ENCODE measurements at places on chromosomes 1 and 21. TPM values are rescaled to one million over a fixed set of nuclear protein-coding genes. Genes with fewer than 3 reads are reported as not detected.

GRCh38 chr21:42652527-42653230, 742 bp upstream of the PDE9A start:
- peak overlapping the region; percentile 91 for H3K4me3 ChIP-seq
- H3K36me3 ChIP-seq = no peaks in the 10 kb centered on the region
- H3K4me1 ChIP-seq = peaks cover 28% of the 10 kb centered on the region
- no peak for DNase-seq
- peak overlapping the region; percentile 91 for H3K27ac ChIP-seq

- H3K27me3 ChIP-seq = no peaks in the 10 kb centered on the region
- H3K36me3 ChIP-seq = peaks cover 9% of the 10 kb centered on the region
- no peak for DNase-seq
- peaks cover 11% of the 10 kb centered on the region for H3K4me1 ChIP-seq
- no peak overlapping the region for H3K4me3 ChIP-seq
- no peak overlapping the region for H3K27ac ChIP-seq
These were observed 11.8 kb downstream of the ACOT11 start for GRCh38 chr1:54559771-54560231.

DNA sequence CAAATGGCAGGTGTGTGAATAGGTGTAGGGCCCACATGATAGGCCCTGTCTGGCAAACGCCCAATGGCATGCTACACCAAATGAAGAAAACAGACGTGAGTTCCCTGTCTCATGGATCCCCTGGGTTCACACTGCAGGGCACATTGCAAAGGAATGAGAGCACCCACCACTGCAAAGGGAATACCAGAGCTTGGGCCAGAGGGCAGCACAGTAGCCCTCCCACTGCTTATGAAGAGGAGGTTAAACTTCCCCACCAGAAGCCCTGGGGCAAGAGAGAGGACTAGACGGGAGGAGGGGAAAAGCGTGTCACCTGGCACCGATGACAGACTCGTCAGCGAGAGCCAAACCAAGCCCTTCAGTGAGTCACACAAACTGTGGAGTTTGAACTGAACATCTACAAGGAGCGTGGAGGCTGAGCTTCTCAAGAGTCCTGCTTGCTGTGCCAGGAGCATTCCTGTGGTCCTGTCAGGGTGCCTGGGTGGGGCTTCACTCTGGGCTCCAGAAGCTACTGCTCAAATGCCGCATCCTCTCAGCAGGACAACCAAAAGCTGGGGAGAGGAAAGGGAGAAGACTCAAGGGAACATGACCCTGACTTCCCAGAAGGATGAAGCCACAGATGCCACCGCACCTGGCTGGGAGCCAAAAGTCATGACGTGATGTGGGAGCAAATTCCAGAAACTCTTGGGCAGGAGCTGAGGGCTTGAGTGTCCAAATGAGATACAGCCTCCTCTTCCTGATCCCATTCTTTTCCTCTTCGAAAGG, 61.1 kb downstream of the TOMM20 start:
- no peak overlapping the region for H3K4me3 ChIP-seq
- no peak for DNase-seq
- peak overlapping the region; percentile 39 for H3K27ac ChIP-seq
- H3K4me1 ChIP-seq = peaks cover 23% of the 10 kb centered on the region
- no peaks in the 10 kb centered on the region for H3K36me3 ChIP-seq

DNA sequence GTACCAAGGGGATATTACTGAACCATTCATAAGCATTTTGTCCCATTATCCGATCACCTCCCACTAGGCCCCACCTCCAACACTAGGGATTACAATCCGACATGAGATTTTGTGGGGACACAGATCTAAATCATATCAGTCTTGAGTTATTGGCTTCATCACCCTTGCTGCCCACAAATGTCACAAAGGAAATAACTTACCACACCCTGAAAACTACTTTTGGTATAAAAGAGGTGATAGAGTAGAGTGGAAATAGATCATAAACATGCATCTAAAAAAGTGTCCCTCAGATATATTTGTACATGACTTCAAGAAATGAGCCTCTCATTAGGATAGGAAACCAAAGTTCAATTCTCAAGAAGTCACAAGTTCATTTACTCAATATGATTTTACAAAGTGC, 22.6 kb upstream of the FCRL3 start:
- H3K27ac ChIP-seq = no peak overlapping the region
- H3K27me3 ChIP-seq = peaks cover 4% of the 10 kb centered on the region
- DNase-seq = no peak
- H3K4me3 ChIP-seq = no peak overlapping the region

- H3K27ac ChIP-seq = no peak overlapping the region
- no peak for DNase-seq
- peaks cover 28% of the 10 kb centered on the region for H3K36me3 ChIP-seq
- H3K27me3 ChIP-seq = no peaks in the 10 kb centered on the region
- no peak overlapping the region for H3K4me3 ChIP-seq
These were observed 25.5 kb downstream of the ODF2L start for GRCh38 chr1:86370601-86371022.

DNA sequence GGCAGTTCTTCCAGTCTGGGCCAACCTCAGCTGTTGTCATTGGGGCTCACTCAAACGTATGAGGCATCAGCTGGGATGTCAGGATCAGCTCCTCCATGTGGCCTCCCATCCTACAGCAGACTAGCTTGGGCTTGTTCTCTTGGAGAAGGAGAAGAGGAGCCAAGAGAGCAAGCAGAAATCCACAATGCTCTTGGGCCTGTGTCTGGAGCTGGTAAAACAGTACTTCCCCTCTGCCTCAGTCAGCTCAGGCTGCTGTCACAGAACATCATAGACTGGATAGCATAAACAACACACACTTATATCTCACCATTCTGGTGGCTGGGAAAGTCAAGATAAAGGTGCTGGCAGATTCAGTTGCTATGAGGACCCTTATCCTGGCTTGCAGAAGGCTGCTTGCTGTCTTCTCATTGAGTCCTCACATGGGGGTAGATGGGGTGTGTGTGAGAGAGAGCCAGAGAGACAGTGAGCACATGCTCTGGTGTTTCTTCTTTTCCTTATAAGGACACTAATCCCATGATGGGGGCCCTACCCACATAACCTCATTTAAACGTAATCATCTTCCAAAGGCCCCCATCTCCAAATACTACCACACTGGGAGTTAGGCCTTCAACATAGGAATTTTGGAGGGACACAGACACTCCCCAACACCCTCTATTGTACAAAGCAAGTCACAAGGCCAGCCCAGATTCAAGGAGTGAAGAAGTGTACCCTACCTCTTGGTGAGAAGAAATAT, 16.3 kb upstream of the DNAJC6 start:
- H3K27ac ChIP-seq = no peak overlapping the region
- peaks cover 6% of the 10 kb centered on the region for H3K4me1 ChIP-seq
- no peaks in the 10 kb centered on the region for H3K36me3 ChIP-seq

- no peak overlapping the region for H3K4me3 ChIP-seq
- no peaks in the 10 kb centered on the region for H3K27me3 ChIP-seq
- H3K36me3 ChIP-seq = no peaks in the 10 kb centered on the region
- no peak for DNase-seq
These were observed 12.2 kb downstream of the MORN1 start for GRCh38 chr1:2378956-2379732.

DNA sequence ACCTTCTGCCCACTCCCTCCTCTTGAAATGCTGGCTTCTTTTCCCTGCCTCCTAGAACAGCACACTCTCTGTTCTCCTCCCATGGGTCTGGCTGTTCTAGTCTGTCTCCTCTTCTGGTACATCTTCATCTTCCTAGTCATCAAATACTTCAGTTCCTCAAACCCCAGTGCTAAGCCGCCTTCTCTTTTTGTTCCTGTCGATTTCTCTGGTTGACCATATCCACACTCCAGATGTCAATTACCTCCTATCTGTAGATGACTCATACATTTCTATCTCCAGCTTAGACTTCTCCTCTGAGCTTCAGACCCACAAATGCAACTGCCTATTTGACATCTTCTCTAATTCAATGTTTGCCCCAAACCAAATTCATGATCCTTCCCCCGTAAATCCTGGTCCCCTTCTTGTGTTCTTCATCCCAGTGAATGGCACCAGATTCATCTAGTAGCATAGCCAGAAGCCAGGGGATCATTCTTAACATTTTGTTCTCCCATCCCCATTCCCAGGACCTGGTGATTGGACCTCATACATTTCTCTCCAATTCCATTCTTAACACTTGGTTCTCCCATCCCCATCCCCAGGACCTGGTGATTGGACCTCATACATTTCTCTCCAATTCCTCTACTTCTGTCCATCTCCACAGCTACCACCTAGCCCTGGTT, 35.9 kb downstream of the USP24 start:
- H3K4me3 ChIP-seq = no peak overlapping the region
- peaks cover 34% of the 10 kb centered on the region for H3K36me3 ChIP-seq
- H3K27me3 ChIP-seq = no peaks in the 10 kb centered on the region
- DNase-seq = no peak

DNA sequence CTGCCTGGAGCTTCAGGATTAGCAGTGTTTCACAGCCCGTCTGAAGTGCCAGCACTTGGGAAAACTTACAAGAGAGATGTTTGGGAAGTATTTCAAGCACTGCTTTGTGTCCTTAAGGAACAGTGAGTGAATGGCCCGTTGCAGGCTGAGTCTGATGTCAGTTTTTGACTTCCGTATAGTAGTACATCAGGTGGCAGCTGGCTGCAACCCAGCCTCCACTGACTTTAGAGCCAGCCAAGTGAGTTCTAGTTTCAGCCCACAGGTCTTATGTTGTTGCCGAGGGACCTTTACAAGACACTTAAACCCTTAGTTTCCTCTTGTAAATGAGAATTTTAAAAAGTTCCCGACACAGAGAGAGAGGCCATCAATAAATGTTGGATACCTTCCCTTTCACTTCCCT, 35.0 kb downstream of the UCK2 start:
- peaks cover 6% of the 10 kb centered on the region for H3K36me3 ChIP-seq
- no peak overlapping the region for H3K4me3 ChIP-seq
- DNase-seq = no peak
- peaks cover 9% of the 10 kb centered on the region for H3K4me1 ChIP-seq

DNA sequence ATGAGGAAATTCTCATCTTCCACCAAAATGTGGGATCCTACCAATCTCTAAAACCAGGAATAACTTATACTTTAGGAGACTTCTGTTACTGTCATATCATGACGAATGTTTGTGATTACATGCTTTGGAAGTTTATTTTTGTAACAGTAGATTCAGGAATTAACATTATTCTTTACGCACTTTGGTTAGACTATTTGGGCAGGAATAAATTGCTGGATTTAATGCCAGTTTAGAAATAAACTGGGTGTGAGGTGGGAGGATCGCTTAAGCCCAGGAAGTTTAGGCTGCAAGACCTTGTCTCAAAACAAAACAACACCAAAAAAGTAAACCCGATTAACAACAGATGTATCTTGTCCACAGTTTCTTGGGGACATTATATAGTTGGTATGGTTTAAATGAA, 52.1 kb downstream of the MIGA1 start:
- no peaks in the 10 kb centered on the region for H3K27me3 ChIP-seq
- H3K4me3 ChIP-seq = no peak overlapping the region
- H3K4me1 ChIP-seq = peaks cover 36% of the 10 kb centered on the region
- no peaks in the 10 kb centered on the region for H3K36me3 ChIP-seq

DNA sequence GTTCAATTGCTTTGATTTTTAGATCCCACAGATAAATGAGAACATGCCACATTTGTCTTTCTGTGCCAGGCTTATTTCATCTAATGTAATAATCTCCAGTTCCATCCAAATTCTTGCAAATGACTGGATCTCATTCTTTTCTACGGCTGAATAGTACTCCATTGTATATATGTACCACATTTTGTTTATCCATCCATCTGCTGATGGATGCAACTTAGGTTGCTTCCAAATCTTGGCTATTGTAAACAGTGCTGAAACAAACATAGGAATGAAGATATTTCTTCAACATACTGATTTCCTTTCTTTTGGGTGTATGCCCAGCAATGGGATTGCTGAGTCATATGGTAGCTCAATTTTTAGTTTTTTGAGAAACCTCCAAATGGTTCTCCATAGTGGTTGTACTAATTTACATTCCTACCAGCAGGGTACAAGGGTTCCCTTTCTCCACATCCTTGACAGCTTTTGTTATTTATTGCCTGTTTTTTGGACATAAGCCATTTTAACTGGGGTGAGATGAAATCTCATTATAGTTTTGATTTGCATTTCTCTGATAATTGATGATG, 344.4 kb downstream of the KCTD3 start:
- H3K4me3 ChIP-seq = no peak overlapping the region
- H3K36me3 ChIP-seq = no peaks in the 10 kb centered on the region
- no peak for DNase-seq
- H3K4me1 ChIP-seq = no peaks in the 10 kb centered on the region

GRCh38 chr1:162357681-162358266, 18.9 kb downstream of the SPATA46 start:
- H3K27ac ChIP-seq = no peak overlapping the region
- no peaks in the 10 kb centered on the region for H3K27me3 ChIP-seq
- DNase-seq = no peak
- H3K36me3 ChIP-seq = peaks cover 6% of the 10 kb centered on the region
- H3K4me3 ChIP-seq = no peak overlapping the region

- H3K36me3 ChIP-seq = peaks cover 41% of the 10 kb centered on the region
- no peak overlapping the region for H3K4me3 ChIP-seq
- no peaks in the 10 kb centered on the region for H3K27me3 ChIP-seq
- peaks cover 5% of the 10 kb centered on the region for H3K4me1 ChIP-seq
- DNase-seq = no peak
- no peak overlapping the region for H3K27ac ChIP-seq
These were observed 7.1 kb upstream of the CFAP141 start for GRCh38 chr1:154213274-154213673.

DNA sequence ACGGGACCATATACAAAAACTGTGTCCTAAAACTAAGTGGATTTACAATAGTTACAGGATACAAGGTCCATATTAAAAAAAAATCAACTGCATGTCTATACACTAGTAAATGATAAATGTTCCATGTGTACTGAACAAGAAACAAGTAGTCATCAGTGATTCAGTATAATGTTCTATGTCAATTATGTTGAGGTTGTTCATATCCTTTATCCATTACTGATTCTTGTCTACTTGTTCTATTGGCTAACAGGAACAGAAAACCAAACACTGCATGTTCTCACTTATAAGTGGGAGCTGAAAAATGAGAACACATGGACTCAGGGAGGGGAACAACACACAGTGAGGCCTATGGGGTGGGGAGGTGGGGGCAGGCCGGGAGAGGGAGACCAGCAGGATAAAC, 90.5 kb downstream of the CDC42BPA start:
- peaks cover 6% of the 10 kb centered on the region for H3K36me3 ChIP-seq
- H3K4me1 ChIP-seq = peaks cover 5% of the 10 kb centered on the region
- H3K4me3 ChIP-seq = no peak overlapping the region

DNA sequence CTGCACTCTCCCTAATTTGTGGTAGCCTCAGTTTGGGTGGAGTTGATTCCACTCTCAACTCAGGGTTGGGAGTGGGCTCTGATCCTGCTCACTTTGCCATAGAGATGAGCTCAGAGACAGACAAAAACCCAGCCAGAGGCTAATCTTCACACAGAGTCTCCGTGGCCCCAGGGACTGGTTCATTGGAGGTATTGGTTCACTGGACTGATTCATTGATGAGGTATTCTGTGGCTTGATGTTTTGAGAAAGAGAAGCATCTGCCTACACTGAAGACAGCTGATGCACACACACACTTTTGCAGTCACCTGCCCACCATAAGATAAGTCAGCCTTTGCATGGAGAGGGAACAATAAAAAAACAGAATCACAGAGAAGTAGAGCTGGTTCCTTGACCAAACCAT, 183.8 kb downstream of the AJAP1 start:
- H3K4me1 ChIP-seq = peaks cover 26% of the 10 kb centered on the region
- peaks cover 2% of the 10 kb centered on the region for H3K36me3 ChIP-seq
- H3K4me3 ChIP-seq = no peak overlapping the region
- H3K27me3 ChIP-seq = no peaks in the 10 kb centered on the region
- no peak for DNase-seq

C8B gene
- not detected for total RNA-seq

CASQ1 gene
- 0.27 TPM for total RNA-seq

PI4KB gene
- 77.6 TPM for total RNA-seq

AMY1C gene
- not detected for total RNA-seq

OLFML3 gene
- 118 TPM for total RNA-seq

CFHR5 gene
- total RNA-seq = not detected

SLAMF6 gene
- total RNA-seq = not detected
